Colonic mucosa (tissue), 4 donors: ENCODE measurements at places on chromosomes 6 and 20. TPM values are rescaled to one million over a fixed set of nuclear protein-coding genes. Genes with fewer than 3 reads are reported as not detected.

Gene COL9A1
- total RNA-seq = 0.45 TPM

Gene FYN
- 21.5 TPM for total RNA-seq

Gene TGM3
- total RNA-seq = 0.27 TPM

- DNase-seq = no peak
- no peaks in the 10 kb centered on the region for H3K27me3 ChIP-seq
- H3K27ac ChIP-seq = no peak overlapping the region
- H3K36me3 ChIP-seq = no peaks in the 10 kb centered on the region
- H3K4me1 ChIP-seq = no peaks in the 10 kb centered on the region
Observed at GRCh38 chr20:5821627-5822215, 71.5 kb downstream of the SHLD1 start.

DNA sequence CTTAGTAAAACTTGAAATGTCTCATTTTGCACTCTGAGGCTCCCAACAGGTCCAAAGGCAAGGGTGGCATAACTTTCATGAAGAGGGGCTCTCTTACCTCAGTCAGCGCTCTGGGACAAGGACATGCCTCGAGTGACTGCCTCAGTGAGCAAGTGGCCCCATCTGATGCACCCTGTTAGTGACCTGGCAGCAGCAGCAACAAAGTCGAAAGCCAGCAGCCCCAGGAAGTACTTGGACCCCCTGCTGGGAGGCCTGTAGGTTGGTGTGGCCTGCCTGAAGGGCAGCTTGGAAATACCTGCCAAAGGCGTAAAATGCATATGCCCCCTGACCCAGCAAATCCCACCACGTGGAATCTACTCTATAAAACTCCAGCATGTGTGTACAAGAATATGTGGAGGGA, 13.2 kb downstream of the MAP1LC3A start:
- DNase-seq = no peak
- no peaks in the 10 kb centered on the region for H3K4me1 ChIP-seq
- no peaks in the 10 kb centered on the region for H3K27me3 ChIP-seq
- no peaks in the 10 kb centered on the region for H3K36me3 ChIP-seq

GRCh38 chr6:75124085-75124484, 81.8 kb downstream of the COL12A1 start:
- H3K36me3 ChIP-seq = no peaks in the 10 kb centered on the region
- no peak overlapping the region for H3K4me3 ChIP-seq
- no peak for DNase-seq

- peaks cover 3% of the 10 kb centered on the region for H3K27me3 ChIP-seq
- DNase-seq = no peak
- H3K36me3 ChIP-seq = no peaks in the 10 kb centered on the region
- no peak overlapping the region for H3K4me3 ChIP-seq
- H3K27ac ChIP-seq = no peak overlapping the region
Observed at GRCh38 chr6:165774903-165775601, 112.0 kb upstream of the PDE10A start.

DNA sequence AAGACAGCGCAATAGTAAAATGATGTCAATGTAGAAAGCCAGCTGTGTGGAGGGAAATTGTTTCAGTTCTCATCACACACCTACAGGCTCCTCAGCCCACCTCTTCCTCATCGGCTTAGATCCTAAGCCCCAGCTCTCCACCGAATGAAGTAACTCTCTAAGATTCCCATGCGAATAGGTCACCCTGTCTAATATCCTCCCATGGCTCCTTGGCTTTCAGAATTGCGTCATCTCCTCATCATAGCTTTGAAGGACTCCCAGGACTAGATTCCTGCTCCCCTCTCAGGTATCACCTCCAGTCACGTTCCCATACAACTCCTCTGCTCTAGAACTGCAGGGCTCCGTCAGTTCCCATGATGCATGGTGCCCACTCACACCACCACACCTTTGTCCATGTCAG, 16.2 kb upstream of the SLC22A16 start:
- no peak overlapping the region for H3K4me3 ChIP-seq
- H3K36me3 ChIP-seq = no peaks in the 10 kb centered on the region
- no peaks in the 10 kb centered on the region for H3K4me1 ChIP-seq
- no peak for DNase-seq
- H3K27me3 ChIP-seq = no peaks in the 10 kb centered on the region

GRCh38 chr6:12467706-12468670, 177.8 kb downstream of the EDN1 start:
- H3K27me3 ChIP-seq = no peaks in the 10 kb centered on the region
- H3K4me3 ChIP-seq = no peak overlapping the region
- H3K4me1 ChIP-seq = no peaks in the 10 kb centered on the region
- no peak overlapping the region for H3K27ac ChIP-seq
- no peak for DNase-seq
- no peaks in the 10 kb centered on the region for H3K36me3 ChIP-seq

- no peak for DNase-seq
- H3K27ac ChIP-seq = no peak overlapping the region
- H3K27me3 ChIP-seq = no peaks in the 10 kb centered on the region
- H3K36me3 ChIP-seq = no peaks in the 10 kb centered on the region
Observed at GRCh38 chr6:25194172-25194678, 84.9 kb upstream of the CARMIL1 start.
